Fibroblast of mammary gland (primary cell): ENCODE measurements at places on chromosomes 6 and 20.
A peak's percentile ranks its signal among the peaks of the same experiment; 100 is the strongest.

- DNase-seq: no peak
Measured at GRCh38 chr6:154504102-154504501, 6.4 kb downstream of the CNKSR3 start.

DNA sequence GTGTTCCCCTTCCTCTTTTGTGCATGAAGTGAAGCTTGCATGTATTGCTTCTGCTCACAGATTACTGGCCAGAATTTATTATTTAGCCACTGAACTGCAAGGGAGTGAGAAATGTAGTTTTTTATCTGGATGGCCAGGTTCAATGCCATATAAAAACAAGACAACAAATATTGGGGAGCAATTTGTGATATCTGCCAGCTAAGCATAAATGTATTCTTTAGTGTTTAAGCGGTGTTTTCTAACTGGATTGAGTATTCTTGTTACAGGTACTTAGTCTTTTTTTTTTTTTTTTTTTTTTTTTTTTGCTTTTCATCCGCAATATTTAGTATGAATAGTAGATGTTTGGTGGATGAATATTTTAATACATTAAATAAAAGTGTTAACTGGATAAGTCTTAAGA lies 158.2 kb downstream of the TFAP2B start:
- DNase-seq: no peak

DNA sequence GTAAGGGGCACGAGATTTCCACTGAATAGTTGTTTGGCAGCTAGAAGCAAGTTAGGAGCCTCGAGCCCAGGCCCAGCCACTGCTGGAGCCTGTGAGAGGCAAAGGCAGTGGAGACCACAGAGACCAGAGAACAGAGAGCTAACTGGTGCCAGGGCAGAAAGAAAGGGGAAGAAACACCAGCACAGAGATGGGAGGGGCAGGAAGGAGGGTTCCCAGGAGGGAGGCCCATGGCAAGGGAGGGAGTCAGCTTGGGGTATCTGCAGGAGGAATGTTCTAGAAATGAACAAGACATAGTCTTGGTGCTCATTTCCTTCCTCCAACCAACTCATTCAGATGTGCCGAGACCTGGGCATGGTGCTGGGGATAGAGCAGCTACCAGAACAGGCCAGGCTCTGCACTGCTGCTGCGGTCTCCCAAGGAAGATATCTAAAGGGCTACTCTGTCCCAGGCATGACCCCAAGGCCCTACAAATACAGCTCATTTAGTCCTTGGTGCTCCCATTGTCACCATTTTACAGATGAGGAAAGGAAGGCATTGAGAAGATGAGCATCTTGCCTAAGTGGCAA lies 10.7 kb downstream of the ANGPT4 start:
- no peak for DNase-seq

DNA sequence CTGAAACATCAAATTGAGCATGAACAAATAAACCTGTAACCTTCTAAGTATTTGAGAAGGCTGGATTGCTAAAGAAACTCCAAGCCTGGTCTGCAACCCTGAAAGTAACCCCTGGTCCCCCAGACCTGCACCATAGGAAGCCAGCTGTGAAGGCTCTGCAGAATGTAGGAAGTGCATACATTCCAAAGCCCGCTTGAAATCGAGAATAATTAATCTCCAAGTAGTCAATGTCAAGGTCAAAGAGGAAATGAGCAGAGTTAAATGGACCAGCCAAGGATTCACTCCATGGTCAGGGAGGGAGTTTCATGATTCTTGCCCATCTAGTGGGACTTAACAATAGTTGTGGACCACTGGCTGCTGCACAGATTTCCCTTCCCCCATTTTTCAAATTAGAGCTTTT lies 107.6 kb upstream of the RNF24 start:
- no peak for DNase-seq

GRCh38 chr6:134546962-134547645 lies 229.2 kb upstream of the SGK1 start:
- no peak for DNase-seq

GRCh38 chr6:29294499-29294914 lies 7.0 kb upstream of the OR14J1 start:
- DNase-seq: no peak

DNA sequence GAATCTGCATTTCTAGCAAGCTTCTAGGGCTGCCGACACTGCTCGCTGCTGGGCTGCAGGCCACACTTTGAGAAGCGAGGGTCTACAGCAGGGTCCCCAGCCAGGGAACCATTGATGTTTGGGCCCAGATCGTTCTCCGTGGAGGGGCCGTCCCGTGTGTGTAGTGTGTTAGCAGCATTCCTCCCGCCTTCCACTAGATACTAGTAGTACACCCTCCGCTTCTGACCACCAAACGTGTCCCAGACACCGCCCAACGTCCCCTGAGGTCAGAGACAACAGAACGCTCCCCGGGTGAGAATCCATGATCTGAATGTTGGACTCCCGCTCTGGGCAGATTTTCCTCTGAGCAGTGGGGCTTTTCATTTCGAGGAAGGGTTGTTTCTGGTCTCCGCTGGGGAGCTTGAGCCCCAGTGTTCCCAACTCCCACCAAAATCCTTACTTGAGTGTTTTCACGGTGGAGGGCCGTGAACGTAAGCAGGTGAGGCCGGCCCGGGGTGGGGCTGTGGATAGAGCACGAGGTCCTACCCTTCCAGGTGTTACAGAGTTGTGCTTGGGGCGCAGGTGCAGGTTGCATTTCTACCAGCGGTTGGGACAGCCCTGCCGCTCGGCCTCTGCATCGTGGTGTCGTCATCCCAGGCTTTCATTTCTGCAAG lies 124.6 kb downstream of the SYCP2 start:
- no peak for DNase-seq

GRCh38 chr20:48820649-48820973 lies 7.2 kb downstream of the PREX1 start:
- DNase-seq: no peak

DNA sequence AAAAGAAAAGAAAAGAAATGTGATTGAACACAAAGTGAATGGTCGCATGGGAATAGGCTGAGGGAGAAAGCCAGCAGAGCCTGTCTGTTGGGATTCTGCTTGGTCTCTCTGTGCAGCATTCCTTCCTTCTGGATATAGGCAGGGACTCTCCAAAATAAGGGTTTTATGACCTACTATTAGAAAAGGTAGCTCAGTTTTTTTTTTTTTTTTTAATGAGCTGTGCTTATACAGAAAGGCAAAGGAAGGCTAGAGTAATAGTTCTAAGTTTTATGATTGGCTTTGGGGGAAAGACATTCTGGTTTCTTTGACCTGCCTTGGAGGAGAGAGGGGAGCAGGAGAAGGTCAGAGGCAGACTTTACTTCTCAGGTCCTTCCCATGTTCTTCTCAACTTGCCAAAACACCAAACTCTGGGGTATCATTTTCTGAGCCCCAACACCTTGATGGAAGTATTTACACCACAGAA lies 18.8 kb upstream of the IER3 start:
- DNase-seq: no peak

- DNase-seq: no peak
Measured at GRCh38 chr6:36963451-36964290, 9.1 kb downstream of the PI16 start.

DNA sequence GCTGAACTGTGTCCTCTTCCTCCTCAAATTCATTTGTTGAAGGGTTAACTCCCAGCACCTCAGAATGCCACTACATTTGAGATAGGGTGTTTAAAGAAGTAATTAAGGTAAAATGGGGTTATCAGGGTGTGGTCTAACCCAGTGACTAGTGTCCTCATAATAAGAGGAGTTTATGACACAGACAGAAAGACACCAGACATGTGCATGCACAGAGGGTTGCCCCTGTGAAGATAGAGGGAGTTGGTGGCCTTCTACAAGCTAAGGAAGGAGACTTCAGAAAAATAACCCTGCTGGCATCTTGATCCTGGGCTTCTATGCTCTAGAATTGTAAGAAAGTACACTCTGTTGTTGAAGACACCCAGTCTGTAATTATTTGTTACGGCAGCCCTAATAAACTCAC lies 24.9 kb upstream of the EDN1 start:
- no peak for DNase-seq

GRCh38 chr6:158039571-158040050 lies 57.9 kb downstream of the SYNJ2 start:
- peak; percentile 59 for DNase-seq

GRCh38 chr6:43746071-43746470 lies 23.9 kb upstream of the VEGFA start:
- no peak for DNase-seq

- peak; percentile 30 for DNase-seq
Measured at GRCh38 chr20:41135187-41135887, 2.0 kb upstream of the PLCG1 start.

DNA sequence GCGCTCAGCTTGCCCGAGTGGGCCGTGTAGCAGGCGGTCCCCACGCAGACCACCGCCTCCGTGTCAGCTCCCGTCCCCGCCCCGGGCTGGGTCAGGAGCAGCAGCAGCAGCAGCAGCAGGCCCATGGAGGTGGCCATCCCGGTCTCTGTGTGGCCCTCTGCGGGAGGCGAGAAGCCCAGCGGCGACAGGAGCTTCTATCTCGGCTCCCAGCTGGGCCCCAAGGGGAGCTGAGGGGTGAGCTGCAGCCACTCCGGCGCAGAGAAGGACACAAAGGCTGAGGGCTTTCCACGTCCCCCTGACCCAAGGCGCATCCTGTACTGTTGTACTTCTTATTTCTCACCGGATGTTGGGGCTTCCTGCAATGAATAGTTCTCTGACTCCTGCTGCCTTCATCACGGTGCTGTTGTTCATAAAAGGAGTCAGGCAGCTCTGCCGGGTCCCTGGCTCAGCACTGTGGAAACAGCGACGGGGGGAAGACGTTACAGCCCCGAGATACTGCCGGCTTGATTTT lies at the start of gene CD93:
TSS of gene CD93 (minus strand) at position 269 of the 511 bp plus-strand sequence. CDS start at position 137, 132 bp downstream.
- DNase-seq: no peak

DNA sequence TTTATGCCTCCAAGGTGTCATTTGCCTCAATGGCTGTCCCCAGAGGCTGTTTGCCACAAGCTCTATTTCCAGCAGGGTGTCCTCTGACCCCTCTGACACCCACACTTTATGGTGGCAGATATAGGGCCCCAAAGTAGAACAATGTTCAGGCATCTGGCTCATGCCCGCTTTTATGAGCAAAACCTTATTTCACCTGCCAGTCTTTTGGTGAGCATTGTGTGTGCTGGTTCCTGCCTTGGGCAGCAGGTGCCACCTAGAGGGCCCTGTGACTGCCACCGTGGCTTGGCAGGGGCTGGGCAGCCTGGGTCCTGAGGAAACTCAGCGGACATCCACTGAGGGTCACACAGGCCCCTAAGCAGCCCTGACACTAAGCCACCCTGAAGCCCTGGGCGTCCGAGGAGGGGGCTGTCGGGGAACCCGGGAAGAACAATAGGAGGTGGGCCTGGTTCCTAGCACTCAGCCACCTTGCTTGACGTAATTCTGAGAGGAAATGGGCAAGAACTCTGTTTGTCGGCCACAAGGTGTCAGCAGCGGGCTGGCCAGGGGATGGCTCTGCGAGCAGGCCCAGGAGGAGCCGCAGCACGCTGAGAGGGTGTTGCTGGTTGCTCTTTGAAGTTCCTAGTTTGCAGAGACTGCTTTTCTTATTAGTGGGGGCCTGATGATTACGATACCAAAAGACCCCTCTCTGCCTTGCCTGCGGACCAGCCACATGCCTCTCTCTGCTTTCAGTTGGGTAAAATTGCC lies 148.9 kb downstream of the SCML4 start:
- DNase-seq: peak; percentile 85

GRCh38 chr6:150417899-150418826 lies 49.4 kb downstream of the IYD start:
- DNase-seq: peak; percentile 82

- peak; percentile 96 for DNase-seq
Measured at GRCh38 chr6:35727231-35727934, 9.4 kb upstream of the ARMC12 start.

DNA sequence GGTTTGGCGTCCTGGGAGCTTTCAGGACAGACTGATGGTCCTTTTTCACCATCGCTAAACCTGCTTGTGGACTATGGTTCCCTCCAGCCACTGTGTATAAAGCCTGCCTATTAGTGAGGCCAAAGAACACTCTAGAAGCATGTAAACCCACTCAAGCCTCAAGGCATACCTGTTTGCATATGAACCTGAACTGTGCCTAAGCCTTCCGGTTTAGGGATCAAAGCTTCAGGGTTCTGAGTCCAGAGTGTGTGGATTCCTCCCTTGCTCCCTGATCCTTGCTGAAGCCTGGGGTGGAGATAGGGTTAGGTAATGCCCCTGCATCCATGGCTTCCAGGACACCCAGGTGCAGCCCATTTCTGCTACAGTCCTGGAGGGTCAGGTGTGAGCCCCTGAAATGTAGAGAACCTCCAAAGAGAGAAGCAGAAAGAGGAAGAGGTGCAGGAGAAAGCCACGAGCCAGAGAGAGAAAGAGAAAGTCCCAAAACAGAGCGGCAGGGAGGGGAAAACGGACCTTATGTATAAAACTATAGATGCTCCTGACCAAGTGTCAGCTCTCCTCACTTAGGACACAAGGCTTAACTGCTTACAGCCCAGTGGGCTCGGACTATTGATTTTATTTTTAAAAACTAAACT lies 93.3 kb downstream of the SCML4 start:
- no peak for DNase-seq

DNA sequence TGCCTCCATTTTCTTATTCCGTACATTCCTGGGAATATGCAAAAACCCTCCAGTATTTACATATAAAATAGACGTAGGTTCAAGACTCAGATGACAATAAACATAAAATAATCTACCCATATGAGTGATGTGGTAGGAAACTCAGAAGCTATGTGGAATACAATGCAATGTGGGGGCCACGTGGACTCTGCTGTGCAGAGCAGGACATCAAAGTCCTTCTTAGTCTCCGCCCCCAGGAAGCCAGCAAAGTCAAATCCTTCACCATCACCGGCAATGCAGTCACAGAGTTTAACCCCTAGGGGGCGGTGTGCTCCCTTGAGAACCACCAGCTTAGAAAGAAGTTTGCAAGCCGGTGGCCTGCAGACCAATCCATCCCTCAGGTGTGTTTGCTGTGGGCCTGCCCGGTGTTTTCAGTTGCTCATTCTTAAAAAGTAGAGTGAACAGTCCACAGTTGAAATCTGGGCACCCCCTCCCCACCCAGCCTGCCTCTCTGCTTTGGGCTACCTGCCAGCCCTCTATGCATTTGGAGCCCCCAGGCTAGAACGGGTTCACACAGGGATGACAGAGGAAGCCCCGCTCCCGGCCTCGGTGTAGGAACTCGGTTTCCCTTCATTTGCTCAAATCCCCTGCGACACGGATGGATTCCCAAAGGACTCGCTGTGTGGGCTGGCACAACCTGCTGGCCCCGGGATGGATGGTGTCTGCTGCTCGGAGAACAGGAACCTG lies 59.9 kb downstream of the SULF2 start:
- DNase-seq: peak; percentile 84

DNA sequence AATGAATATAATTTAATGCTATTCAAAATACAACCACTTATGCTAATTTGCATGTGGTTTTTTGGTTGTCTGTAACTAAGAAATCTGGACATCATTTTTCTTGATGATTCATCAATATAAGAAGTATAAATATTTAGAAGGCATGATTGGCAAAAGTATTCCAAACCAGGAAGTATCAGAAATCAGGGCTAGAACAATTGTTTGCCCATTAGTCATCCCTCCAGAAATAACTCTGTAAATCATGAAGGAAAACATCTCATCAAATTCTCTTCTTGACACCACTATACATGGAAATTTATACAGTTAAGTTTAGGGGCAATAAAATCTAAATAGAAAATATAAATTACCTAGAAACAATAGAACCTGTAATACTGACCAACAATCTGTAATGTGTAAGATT lies 554.7 kb upstream of the HS3ST5 start:
- DNase-seq: no peak

GRCh38 chr6:41071501-41071922 lies 644 bp downstream of the OARD1 start:
- no peak for DNase-seq
